ENCODE measurements at places on chromosomes 11 and 22. TPM values are rescaled to one million over a fixed set of nuclear protein-coding genes. Genes with fewer than 3 reads are reported as not detected.
A peak's percentile ranks its signal among the peaks of the same experiment; 100 is the strongest.

DNA sequence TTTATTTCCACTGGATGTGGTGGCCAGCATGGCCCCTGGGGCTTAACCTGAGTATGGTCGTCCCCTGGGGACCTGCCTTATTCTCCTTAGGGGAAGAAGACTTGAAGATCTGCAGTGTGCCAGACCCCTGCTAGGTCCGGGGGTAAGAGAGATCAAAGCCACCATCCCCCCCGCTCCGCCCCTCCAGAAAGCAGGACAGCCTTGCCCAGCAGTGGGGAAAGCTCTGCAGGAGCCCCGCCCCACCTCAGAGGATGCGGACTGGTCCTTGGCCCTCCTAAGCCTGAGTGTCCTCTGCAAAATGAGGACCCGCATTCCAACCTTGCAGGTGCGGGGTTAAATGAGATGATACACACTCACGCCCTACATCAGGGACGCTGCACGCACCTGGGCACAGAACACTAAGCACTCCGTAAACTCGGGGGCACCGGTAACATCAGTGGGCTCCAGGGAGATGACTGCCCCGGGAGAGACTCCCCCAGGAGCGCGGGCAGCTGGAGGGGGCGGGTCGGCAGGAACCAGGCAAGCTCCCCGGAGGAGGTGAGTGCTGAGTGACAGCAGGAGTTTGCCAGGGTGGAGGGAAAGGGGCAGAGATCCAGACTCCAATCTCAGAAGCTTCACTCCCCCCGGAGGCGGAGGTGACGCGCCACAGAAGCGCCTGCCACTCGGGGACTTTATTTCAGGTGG, 564 bp upstream of the ANO1 start:
- H3K4me3 ChIP-seq, result peak overlapping the region; percentile 62
- H3K27ac ChIP-seq, result no peak overlapping the region
- H3K36me3 ChIP-seq, result peaks cover under 1% of the 10 kb centered on the region
- peaks cover 13% of the 10 kb centered on the region for H3K4me1 ChIP-seq
- DNase-seq, result no peak

GRCh38 chr11:69799582-69799981, 19.6 kb downstream of the FGF3 start:
- H3K4me3 ChIP-seq, result no peak overlapping the region
- H3K4me1 ChIP-seq, result no peaks in the 10 kb centered on the region
- peaks cover 6% of the 10 kb centered on the region for H3K27me3 ChIP-seq
- no peaks in the 10 kb centered on the region for H3K36me3 ChIP-seq
- DNase-seq, result no peak
- no peak overlapping the region for H3K27ac ChIP-seq

Gene NR1H3
- 25.5 TPM for total RNA-seq

- peaks cover 56% of the 10 kb centered on the region for H3K27me3 ChIP-seq
- H3K4me3 ChIP-seq, result no peak overlapping the region
- peaks cover 14% of the 10 kb centered on the region for H3K4me1 ChIP-seq
- H3K36me3 ChIP-seq, result no peaks in the 10 kb centered on the region
- DNase-seq, result no peak
These were observed 9.3 kb downstream of the TMEM86A start for GRCh38 chr11:18707811-18708340.

GRCh38 chr11:1356007-1356435, 33.7 kb upstream of the BRSK2 start:
- H3K4me1 ChIP-seq, result peaks cover 5% of the 10 kb centered on the region
- H3K27me3 ChIP-seq, result peaks cover 26% of the 10 kb centered on the region
- no peak for DNase-seq
- no peak overlapping the region for H3K4me3 ChIP-seq
- no peak overlapping the region for H3K27ac ChIP-seq
- H3K36me3 ChIP-seq, result no peaks in the 10 kb centered on the region

GRCh38 chr11:35257281-35257680, 118.3 kb downstream of the CD44 start:
- H3K4me1 ChIP-seq, result no peaks in the 10 kb centered on the region
- H3K27me3 ChIP-seq, result peaks cover 33% of the 10 kb centered on the region
- no peaks in the 10 kb centered on the region for H3K36me3 ChIP-seq
- H3K4me3 ChIP-seq, result no peak overlapping the region

DNA sequence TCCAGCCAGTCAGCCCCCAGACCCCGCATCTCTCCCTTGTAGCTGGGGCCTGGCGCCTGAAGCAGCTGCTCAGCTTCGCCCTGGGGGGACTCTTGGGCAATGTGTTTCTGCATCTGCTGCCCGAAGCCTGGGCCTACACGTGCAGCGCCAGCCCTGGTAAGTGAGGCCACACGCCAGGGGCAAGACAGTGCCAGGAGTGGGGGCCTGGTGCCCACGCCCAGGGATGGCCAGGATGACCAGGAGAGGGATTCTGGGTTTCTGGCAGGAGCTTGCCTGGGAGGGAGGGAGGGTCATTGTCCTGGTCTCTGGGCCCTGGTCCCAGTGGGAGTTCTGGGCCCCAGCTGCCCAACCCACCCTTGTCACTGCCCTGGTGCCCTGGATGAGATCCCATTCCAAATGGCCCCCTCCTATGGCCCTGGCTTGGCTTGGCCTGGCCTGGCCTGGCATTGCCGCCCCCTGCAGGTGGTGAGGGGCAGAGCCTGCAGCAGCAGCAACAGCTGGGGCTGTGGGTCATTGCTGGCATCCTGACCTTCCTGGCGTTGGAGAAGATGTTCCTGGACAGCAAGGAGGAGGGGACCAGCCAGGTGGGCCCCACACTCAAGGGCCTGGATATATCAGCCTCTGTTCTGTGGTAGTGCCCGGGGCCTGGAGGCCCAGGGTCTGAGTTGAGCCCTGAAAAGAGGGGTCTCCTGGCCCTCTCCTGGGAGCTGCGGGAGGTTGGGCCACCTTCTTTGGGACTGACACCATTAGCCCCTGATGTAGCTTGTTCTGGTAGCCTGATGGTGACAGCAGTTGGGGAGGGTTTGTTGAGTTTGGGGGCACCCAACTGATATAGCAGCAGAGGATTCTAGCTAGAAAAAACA, 3.7 kb downstream of the SLC39A13 start:
- no peak overlapping the region for H3K27ac ChIP-seq
- no peak for DNase-seq
- H3K4me3 ChIP-seq, result no peak overlapping the region
- peaks cover 30% of the 10 kb centered on the region for H3K4me1 ChIP-seq

DNA sequence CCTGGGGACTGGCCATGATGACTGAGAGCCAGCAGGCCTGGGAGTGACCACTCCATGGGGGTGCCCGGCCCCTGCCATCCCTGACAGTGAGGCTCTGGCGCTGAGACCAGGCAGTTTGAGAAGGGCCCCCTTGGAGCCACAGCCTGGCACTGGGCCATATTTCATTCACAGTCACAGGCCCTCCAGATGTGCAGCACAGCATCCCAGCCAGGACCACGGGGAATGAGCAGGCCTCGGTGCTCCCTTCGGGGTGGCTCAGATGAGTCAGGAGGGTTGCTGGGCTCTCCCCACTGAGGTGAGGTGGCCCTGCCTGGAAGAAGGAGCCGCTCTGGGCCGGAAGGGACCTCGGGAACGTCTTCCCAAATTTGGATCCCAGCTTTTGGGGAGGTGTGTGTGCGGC, 53.0 kb downstream of the GRAMD4 start:
- peaks cover 8% of the 10 kb centered on the region for H3K36me3 ChIP-seq
- no peak overlapping the region for H3K27ac ChIP-seq
- no peak for DNase-seq
- H3K4me3 ChIP-seq, result no peak overlapping the region

DNA sequence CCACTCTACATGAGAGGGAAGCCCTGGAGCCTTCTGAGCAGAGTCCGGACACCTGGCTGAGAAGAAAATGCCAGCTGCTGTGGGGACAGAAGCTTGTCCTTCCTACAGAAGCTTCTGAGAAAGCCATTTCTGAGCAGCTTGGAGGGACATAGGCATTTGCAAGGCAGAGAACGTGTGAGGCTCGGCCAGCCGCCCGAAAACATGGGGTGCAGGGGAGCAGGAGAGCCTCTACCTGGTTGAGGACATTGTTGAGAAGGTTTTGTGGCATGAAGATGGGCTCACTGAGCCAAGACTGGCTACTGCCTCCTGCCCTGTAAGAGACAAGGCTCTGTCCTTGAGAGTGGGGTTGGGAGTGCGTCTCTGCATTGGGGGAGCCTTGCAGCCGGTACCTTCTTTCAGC, 25.3 kb downstream of the SAMM50 start:
- peaks cover 42% of the 10 kb centered on the region for H3K36me3 ChIP-seq
- H3K4me3 ChIP-seq, result no peak overlapping the region
- H3K4me1 ChIP-seq, result no peaks in the 10 kb centered on the region
- no peak for DNase-seq

DNA sequence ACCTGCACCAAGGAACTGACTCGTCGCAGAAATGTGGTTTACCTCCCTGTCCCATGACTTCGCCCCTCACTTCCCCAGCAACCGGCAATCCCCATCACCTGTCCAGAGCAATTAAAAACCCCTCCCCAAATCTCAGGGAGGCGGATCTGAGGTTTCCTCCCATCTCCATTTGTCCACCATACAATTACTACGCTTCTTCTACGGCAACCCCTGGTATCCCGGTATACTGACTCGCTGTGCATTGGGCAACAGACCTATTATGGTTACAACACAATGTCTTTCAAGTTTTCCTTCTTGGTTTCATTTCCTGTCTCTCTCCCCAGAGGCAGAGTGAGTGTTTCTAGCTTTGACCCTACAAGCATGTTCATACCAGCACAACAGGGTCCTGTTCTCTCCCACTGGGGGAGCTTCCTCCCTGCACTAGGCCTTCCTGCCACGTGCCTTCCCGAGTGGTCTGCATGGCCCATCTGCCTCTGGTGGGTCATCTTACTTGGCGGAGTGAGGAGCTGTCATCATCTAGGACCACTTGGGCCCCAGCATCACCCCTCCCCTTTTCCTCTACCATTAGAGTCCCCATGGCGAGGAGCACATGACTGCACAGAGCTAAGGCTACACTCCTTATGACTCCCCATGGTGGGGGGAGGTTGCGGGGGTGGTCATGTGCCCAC, 30.3 kb upstream of the NAP1L4 start:
- H3K36me3 ChIP-seq, result peaks cover 13% of the 10 kb centered on the region
- H3K27me3 ChIP-seq, result no peaks in the 10 kb centered on the region
- no peak overlapping the region for H3K4me3 ChIP-seq
- H3K27ac ChIP-seq, result no peak overlapping the region
- no peak for DNase-seq

Gene OR5F1
- not detected for total RNA-seq

- no peak overlapping the region for H3K4me3 ChIP-seq
- H3K36me3 ChIP-seq, result no peaks in the 10 kb centered on the region
- peaks cover 5% of the 10 kb centered on the region for H3K27me3 ChIP-seq
- no peak overlapping the region for H3K27ac ChIP-seq
- no peak for DNase-seq
These were observed 17.4 kb upstream of the ETS1 start for GRCh38 chr11:128604723-128605122.

DNA sequence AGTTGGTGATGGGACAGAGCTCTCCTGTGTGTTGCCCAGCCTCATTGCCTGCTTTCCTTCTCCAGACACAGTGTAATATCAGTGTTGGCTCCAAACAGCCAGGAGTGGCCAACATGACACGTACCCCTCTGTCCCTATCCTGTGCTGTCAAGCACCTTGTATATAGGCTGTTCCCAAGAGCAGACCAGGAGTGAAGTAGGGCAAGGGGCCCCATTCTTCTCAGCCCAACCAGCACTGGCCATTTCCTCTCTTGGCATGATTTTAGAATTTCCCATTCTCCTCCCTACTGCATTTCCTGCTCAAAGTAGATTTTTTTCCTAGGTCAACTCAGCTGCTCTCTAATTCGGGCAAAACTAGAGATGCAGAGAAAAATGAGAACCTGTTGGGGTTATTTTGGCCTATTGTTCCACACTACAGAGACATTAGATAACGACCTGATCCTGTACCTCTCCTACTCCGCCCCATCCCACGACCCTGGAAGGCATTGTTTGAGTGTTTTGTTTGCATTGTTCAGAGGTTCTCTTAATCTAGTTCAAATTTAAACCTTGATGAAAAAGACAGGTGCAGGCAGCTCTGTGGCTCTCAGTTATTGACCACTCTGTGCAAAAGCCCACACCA, 95.6 kb downstream of the RASSF10 start:
- peaks cover 13% of the 10 kb centered on the region for H3K4me1 ChIP-seq
- DNase-seq, result no peak
- no peaks in the 10 kb centered on the region for H3K36me3 ChIP-seq
- peaks cover 2% of the 10 kb centered on the region for H3K27me3 ChIP-seq
- no peak overlapping the region for H3K4me3 ChIP-seq

DNA sequence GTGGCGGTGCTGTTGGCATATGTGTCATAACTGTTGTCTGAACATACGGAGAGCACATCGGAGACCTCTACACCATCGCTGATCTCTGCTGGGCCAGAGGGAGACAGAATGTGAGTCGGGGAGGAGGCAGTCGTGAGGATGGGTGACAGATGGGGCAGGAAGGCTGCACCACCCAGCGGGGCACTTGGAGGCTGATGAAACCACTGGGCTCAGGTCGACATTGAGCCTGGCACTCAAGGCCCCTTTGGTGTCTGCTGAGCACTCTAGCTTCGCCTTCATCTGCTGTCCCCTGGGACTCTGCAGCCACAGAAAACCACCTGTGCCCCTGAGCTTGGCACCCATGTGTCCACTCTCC, 2.5 kb upstream of the KLHL35 start:
- H3K27me3 ChIP-seq, result peaks cover 44% of the 10 kb centered on the region
- H3K27ac ChIP-seq, result no peak overlapping the region
- no peak overlapping the region for H3K4me3 ChIP-seq
- H3K36me3 ChIP-seq, result no peaks in the 10 kb centered on the region
- peaks cover 5% of the 10 kb centered on the region for H3K4me1 ChIP-seq
- DNase-seq, result no peak

GRCh38 chr11:1854949-1855885, 2.3 kb downstream of the LSP1 start:
- H3K27ac ChIP-seq, result no peak overlapping the region
- no peaks in the 10 kb centered on the region for H3K4me1 ChIP-seq
- H3K27me3 ChIP-seq, result no peaks in the 10 kb centered on the region
- no peaks in the 10 kb centered on the region for H3K36me3 ChIP-seq
- no peak overlapping the region for H3K4me3 ChIP-seq
- no peak for DNase-seq

GRCh38 chr11:12876340-12876739, 132.8 kb upstream of the RASSF10 start:
- H3K27me3 ChIP-seq, result no peaks in the 10 kb centered on the region
- H3K36me3 ChIP-seq, result peaks cover 15% of the 10 kb centered on the region

DNA sequence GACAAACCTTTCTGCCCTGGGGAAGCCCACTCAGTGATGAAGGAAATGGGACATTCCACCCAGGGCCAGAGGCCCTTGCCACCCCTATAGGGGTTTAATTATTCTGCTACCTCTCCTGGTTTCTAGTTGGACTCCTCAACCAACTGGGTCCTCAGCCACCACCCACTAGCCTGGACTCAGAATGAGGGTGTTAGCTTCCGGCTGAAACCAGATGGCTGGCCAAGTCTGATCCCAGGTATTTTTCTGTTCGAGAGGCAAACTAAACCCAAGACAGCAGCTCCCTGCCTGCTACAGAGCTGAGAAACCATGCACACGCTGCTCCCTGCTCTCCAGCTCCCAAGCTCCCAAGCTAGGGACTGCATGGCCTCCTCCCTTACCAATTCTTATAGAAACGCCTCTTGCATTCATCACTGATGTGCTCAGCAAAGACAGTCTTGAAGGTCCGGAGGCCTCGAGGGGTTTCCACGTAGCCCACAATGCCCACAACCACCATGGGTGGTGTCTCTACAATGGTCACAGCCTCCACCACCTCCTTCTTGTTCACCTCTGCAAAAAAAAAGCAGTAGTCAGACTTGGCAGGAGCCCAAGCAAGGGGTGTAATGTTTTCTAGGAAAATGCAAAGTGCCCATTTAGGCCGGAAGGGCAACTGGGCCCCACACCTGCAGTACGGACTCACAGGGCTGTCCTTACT, 2.2 kb downstream of the RPL3 start:
- H3K4me3 ChIP-seq, result peak overlapping the region; percentile 100
- no peak for DNase-seq
- no peaks in the 10 kb centered on the region for H3K27me3 ChIP-seq
- peak overlapping the region; percentile 99 for H3K27ac ChIP-seq
- H3K36me3 ChIP-seq, result peaks cover 37% of the 10 kb centered on the region

All from mesothelial cell of epicardium (in vitro differentiated cells).